ENCODE measurements at places on chromosomes 4 and X. TPM values are rescaled to one million over a fixed set of nuclear protein-coding genes. Genes with fewer than 3 reads are reported as not detected.

UTP3 gene
- total RNA-seq = 28.0 TPM

SLITRK4 gene
- 0.47 TPM for total RNA-seq

SYP gene
- 2.1 TPM for total RNA-seq

STPG2 gene
- 0.64 TPM for total RNA-seq

CT45A10 gene
- total RNA-seq = not detected

VEGFD gene
- 6.2 TPM for total RNA-seq

Measured in left lung (tissue), 14 donors.